ENCODE measurements at places on chromosomes 5 and 9. TPM values are rescaled to one million over a fixed set of nuclear protein-coding genes. Genes with fewer than 3 reads are reported as not detected.
A peak's percentile ranks its signal among the peaks of the same experiment; 100 is the strongest.

The FOXD4 gene
- 0.67 TPM for total RNA-seq

DNA sequence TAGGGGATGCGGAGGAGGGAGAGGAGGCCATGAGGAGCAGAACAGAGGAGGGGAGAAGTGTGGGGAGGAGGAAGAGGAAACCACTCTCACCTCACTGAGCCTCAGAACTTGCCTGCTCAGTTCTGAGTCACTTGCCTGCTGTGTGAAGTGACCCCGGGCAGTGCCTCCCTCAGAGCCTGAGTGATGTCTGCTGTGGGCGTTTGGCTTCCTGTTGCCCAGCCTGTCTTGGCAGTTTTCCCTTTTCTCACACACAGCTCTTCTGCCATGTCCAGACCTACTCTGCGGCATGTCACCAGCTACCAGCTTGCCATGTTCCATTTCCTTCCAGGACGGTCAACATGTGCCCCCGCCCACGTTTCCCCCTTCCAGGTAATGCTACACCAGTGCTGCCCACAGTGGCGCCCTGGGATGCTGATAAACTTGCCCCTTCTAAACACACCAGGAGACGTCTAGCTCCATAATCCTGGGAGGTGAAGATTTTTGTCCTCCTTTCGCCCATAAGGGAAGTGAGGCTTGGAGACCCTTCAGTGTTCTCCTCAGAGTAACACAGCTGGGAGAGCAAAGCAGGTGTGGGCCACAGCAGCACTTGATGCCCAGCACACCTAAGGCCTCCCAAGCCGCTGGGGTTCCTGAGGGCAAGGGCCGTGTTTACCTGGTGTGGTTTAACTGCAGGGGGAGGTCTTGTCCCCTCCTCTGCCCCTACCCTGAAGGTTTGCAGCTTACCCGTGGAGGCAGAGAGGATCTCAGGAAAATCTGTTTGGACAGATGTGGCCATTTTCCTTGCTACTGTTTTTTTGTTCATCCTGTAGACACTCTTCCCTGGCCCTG is 63.8 kb upstream of the RNF130 start:
- peak; percentile 90 for DNase-seq

DNA sequence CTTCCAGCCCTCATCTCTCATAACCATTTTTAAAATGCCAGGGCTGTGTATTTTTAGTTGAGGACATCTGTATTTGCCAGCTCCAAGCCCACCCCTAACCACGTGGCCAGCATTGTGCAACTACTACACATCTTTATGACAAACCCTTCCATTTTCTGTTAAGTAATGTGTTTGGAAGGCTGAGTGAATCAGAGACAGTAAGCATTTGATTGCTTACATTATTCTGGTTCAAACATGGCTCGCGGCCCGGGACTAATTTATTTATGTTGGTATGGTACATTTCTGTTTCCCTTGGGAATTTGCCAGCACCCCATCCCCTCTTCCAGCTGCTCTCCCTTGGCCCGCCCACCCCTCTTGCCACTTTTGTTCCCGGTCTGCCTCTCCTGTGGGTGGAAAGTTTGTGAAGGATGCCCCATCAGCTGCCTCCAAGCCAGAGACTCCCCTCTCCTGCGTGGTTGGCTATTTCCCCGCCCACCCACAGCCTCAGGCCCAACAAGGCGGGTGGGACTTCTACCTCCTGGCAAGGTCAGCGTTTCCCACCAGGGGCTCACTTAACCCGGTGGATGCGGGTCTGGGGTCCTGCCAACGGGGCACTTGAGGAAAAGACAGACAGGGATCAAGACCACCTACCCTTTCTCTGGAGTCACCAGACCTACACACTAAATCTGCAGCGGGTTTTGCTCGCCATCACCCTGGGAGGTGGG is 162.2 kb downstream of the HSD17B3 start:
- peak; percentile 5 for DNase-seq

DNA sequence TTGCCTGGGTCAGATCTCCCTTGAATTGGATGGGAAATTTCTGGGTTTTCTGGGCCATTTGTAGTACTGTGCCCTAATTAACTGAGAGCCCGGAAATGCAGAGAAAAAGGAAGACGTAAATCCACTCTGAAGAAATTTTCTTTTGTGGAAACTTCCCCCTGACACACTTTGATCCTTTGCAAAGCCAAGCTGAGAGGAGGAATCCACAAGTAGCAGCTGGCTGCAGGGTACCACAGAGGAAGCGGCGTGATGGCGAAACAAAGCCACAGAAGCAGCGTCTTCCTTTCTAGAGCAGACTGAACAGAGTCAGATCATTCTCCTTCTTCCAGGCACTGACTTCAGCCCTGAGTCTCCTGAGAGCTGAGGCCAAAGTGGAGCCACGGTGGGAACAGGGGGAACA is 47.1 kb upstream of the ZNF354A start:
- DNase-seq, result no peak

- DNase-seq, result no peak
Observed at GRCh38 chr9:37005517-37006140, 28.4 kb downstream of the PAX5 start.
